Myocyte (in vitro differentiated cells): ENCODE measurements at places on chromosomes 6 and 20. TPM values are rescaled to one million over a fixed set of nuclear protein-coding genes. Genes with fewer than 3 reads are reported as not detected.
A peak's percentile ranks its signal among the peaks of the same experiment; 100 is the strongest.

DNA sequence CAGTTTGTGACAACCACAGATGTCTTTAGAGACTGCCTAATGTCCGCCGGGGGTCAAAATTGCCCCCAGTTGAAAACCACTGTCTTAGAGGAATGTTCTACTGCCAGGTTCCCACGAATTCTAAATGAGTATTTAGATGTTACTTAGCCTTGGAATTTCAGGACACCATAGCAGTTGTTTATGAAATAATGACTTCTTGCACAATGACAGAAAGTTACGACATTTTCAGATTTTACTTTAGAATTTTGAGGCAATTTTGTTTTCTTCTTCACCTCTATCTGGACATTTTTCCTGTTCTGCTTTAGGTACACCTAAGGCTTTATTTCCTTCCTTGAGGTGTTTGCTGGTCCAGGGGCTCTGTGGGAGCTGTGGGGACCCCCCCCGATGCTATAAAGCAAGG is 83.4 kb downstream of the CCDC170 start:
- no peak for DNase-seq

- DNase-seq = peak; percentile 60
Observed at GRCh38 chr6:129672881-129673631, 36.9 kb downstream of the ARHGAP18 start.

GRCh38 chr6:151137542-151137941 is 102.2 kb upstream of the AKAP12 start:
- no peak for DNase-seq

DNA sequence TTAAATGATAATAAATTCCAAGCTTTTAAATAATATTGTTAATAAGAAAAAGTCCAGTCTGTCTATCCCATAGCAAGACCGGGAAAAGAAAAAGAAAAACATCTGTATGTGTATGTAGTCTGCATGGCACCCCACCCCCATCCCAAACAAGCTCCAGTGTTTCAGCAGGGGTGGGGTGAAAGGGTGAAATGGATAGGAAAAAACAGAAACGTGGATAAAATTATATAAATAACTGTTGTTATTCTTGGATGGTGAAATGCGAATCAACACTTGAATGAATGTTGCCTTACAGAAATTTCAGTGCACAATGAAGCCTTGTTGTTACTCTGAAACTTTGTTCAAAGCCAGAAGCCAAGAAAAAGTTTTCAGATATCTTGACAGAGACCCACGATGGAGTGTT is 31.4 kb downstream of the HAO1 start:
- no peak for DNase-seq

SYCP2L gene
- total RNA-seq = 0.40 TPM in 1 of 2 replicates, not detected in the other

GGT7 gene
- 3.1 and 4.0 TPM in 2 replicates for total RNA-seq
